ENCODE measurements at places on chromosomes 7 and 10.

GRCh38 chr7:604001-604883 is 84.6 kb upstream of the PDGFA start:
- DNase-seq: no peak

- no peak for DNase-seq
Observed at GRCh38 chr10:94149702-94150101, 156.0 kb downstream of the PLCE1 start.

DNA sequence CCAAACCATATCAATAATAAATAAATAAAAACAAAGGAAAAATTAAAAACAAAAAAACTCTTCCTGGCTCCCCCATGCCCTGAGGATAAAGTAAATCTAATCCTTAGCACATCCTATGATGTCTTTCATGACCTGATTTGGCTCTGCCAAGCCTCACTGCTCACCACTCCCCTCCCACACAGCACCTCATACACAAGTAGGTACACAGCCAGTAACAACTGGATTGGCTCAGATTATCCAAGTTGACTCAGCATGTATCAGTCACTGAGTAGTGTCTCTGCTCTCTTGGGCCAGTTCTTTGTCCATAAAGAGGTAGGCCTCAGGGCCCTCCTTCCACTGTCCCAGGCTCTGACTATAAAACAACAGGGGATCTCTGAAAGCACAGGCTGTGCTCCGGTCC is 99.6 kb downstream of the STRA8 start:
- DNase-seq: no peak

- no peak for DNase-seq
Observed at GRCh38 chr7:147852833-147853232, 737.7 kb upstream of the C7orf33 start.

- no peak for DNase-seq
Observed at GRCh38 chr7:138889582-138890498, 91.3 kb downstream of the KIAA1549 start.

DNA sequence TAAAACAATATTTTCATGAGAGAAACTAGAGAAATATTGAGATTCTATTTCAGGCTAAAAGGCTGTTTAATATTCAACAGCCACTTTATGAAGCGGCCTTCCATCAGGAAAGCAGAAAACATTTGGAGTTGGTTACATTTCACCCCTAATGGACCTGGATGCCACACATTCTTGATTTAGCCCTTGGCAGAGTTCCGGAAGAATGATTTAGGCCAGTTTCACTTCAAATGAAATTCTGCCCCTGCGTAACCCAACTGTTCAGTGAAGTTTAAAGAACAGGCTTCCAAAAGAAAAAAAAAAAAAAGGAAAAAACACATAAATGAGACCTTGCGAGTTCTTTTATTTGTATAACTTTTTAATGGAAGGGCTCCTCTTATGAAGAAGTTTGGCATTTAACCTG is 239.2 kb upstream of the AKR1E2 start:
- no peak for DNase-seq

- DNase-seq: no peak
Observed at GRCh38 chr10:110317866-110318850, 13.4 kb upstream of the SMNDC1 start.

DNA sequence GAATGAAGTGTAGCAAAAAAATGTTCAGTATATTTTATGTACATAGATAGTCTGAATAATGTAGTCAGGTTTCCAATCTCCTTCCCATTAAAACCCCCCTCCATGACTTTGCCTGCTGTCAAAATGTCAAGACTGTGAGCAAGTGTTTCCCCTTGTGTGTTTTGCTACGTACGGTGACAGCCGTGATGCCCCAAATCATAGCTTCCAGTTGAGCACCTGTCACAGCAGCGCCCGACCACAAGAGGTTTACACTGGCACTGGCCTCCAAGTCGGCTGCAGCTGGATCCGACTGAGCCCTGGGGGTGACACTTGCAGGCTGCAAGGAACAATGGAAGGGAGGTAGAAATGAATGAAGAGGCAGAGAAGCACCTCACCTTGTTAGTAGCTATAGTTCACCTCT is 62.3 kb downstream of the LAMB4 start:
- peak; percentile 20 for DNase-seq

DNA sequence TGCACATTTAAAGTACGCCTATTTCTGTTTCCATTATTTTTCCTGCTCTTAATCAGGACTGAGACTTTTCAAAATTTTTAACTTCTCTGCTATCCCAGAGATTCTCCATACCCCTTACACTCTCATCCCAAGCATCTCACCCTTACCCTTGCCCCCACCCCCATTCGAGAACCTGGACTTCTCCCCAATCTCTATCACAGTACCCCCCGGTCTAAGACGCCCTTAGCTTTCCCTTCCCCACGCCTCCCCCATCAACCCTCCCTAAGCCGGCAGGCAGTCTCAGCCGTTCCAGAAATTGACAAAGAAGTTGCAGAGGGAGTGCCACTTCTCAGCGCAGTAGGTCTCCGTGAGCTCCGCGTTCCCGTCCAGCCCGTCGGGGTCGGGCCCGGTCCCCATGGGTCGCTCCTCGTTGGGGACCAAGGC is 1.4 kb downstream of the FGFBP3 start:
- peak; percentile 14 for DNase-seq

- DNase-seq: no peak
Observed at GRCh38 chr10:73641328-73642060, at the start of gene MYOZ1. TSS of gene MYOZ1 (minus strand) at chr10:73641474. CDS start at chr10:73640017, 1,457 bp downstream.

GRCh38 chr10:70255329-70256299 is 22.4 kb upstream of the PPA1 start:
- DNase-seq: no peak
